ENCODE measurements at places on chromosomes 7 and 10.

DNA sequence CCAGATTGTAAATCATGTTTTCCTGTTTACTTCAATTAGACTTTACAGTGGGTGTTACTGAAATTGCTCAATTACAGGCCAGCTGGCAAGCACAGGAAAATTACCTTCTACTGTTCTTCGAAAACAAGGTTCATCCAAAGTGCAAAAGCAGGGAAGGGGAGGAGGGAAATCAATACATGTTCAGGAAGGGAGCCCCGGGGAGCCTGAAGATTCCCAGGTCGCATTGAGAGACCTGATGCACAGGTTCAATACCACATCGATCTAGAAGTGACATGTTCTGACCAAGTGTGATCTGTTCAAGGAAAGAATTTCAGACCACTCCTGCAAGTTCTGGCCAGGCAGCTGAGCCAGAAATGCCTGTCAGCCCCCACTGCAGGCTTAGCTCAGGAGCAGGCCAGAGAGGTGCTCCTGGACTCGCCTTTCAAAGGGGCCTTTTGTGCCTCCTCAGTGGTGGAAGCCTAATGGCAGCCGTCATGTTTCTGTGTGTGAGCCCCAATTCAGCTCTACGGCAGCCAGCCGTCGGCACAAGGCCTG is 35.9 kb downstream of the FAM53B start:
- no peak for DNase-seq

DNA sequence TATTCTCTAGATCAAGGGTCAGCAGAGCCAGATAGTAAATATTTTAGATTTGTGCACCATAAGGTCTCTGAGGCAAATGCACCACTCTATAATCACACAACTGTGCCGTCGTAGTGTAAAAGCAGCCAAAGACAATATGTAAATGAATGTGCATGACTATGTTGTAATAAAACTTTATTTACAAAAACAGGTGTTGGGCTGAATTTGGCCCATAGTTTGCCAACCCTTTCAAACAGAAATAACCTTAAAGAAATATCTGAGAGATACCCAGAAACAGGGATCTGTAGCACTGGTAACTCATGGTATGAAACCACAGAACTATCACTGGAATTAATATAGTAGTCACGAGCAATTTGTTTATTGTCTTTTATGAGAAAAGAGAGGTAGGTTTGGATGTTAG is 86.0 kb downstream of the ARID5B start:
- no peak for DNase-seq

GRCh38 chr7:18208921-18209320 is 181.3 kb upstream of the PRPS1L1 start:
- DNase-seq = no peak

GRCh38 chr10:125064681-125065492 is 95.5 kb downstream of the CTBP2 start:
- DNase-seq = no peak

DNA sequence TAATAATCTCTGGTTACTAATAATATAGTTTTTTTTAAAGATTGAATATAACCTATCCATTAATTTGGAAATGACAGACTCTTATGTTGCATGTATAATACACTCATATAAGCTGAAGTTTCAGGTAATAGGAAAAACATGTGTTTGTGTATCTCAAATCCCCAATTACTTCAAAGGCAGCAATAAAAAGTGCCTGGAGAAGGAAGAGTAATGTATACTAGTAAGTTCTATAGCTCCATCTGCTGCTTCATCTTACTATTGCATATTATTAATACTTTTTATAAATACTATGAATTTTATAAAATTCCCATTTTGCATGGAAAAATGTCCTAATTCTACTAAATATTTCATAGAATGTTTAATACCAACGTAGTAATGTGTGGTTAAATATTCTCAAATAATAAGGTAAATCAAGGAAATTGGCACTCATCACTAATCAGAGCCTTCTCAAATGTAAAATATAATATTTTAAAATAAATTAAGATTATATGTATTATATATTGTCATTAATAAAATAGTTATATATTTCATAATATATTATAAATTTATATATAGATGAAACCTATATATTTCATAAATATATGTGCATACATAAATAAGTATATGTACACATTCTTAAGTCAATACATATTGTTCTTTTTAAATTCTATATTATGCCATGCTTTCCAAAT is 311.9 kb downstream of the HGF start:
- DNase-seq = no peak

DNA sequence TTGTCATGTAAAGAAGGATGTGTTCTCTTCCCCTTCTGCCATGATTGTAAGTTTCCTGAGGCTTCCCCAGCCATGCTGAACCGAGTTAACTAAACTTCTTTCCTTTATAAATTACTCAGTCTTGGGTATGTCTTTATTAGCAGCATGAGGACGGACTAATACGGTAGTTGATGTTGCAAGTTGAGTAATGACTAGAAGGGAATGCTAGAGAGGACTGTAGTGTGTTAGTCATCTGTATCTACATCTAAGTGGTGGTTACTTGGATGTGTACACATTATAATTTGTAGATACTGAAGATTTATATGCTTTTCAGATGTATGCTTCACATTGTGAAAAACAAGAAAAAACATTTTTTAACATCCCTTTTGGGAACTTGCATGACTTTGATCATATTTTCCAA is 244.6 kb downstream of the POLR1F start:
- no peak for DNase-seq

All from effector CD4-positive, alpha-beta T cell (primary cell).